Stimulated activated naive CD4-positive, alpha-beta T cell (primary cell): ENCODE measurements at places on chromosomes 13 and 19.

DNA sequence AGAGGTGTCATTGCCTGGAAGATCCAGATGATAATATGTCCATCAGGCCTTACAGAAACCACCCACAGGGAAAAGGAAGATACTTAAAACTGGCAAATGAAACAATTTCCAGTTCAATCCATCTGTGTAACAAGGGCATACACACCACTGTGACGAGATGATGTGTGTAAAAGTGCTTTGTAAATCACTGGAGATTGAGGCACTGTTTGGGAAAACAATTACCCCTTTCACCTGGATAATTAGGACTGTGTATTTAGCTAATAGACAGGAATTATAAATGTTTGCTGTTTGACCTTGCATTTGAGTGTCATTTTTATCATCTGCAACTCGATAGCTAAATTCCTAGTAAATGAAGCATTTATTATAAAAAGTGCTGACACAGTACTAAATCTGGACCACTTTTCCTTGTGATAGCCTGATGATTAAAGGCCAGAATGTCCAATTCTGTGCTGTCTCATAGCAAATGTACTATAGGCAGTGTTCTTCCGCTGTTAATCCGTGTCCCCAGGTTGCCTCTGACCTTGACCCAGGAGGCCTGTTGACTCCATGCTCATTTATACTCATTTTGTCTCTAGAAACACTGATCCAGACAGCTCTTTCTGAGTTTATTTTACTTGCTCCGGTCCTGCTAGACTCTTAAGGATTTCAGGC lies 105.8 kb downstream of the LACC1 start:
- no peak for DNase-seq

GRCh38 chr13:21690955-21691354 lies 20.1 kb downstream of the FGF9 start:
- DNase-seq: no peak

DNA sequence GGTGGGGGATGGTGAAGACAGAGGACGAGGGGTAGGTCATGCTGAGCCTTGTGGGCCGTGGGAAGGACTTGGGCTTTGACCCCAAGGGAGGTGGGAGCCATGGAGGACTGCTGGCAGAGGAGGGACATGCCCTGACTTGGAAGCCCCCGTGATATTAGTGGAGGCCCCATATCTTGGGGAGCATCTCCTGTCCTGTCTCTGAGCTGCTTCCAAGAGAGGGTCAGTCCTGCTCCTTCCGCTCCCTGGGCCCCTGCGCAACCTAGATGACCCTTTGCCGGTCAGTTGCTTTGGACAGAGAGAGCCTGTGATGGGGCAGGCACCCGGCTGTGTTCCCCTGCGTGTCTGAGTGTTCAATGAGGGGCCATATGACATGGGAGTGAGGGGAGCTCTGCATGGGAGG lies 5.2 kb downstream of the TLE6 start:
- DNase-seq: no peak

- no peak for DNase-seq
These were observed 3.0 kb downstream of the DZIP1 start for GRCh38 chr13:95641291-95642027.

GRCh38 chr13:78611040-78611439 lies 7.7 kb upstream of the POU4F1 start:
- DNase-seq: no peak

GRCh38 chr13:110103026-110103425 lies 203.9 kb downstream of the COL4A1 start:
- DNase-seq: no peak

GRCh38 chr19:4049432-4049831 lies 17.3 kb downstream of the ZBTB7A start:
- DNase-seq: no peak

GRCh38 chr13:78602561-78603239 lies 652 bp downstream of the POU4F1 start:
- DNase-seq: peak; percentile 29

DNA sequence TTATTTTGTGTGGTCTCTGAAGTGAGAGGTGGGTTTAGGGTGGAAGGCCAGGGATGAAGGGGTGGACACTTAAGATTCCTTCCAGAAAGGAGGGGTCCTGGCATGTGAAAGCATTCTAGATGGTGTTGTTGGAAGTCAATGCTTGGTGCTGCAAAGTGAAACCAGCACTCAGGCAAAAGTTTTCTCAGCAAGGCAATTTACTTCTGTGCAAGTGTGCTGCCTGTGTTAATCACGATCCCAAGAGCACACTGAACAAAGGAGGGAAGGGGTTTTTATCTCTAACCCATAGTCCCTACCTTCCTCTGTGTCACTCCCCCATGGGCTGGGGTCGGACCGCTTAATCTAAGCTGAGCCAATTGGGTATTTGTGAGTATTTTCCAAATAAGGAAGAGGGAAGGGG lies 1.3 kb downstream of the ZNF134 start:
- no peak for DNase-seq

GRCh38 chr13:94622344-94622743 lies 20.7 kb downstream of the GPR180 start:
- no peak for DNase-seq

DNA sequence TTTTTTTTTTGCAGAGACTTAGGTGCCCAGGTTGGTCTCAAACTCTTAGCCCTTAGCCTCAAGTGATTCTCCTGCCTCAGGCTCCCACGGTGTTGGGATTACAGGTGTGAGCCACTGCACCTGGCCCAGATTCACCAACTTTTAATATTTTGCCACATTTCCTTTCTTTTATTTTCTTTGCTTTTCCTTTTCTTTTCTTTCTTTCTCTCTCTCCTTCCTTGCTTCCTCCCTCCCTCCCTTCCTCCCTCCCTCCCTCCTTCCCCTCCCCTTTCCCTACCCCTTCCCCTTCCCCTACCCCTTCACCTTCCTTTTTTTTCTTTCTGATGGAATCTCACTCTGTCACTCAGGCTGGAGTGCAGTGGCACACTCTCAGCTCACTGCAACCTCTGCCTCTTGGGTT lies 35.3 kb downstream of the BICRA start:
- DNase-seq: no peak

- no peak for DNase-seq
These were observed 16.7 kb downstream of the MYCBP2 start for GRCh38 chr13:77310161-77310560.

DNA sequence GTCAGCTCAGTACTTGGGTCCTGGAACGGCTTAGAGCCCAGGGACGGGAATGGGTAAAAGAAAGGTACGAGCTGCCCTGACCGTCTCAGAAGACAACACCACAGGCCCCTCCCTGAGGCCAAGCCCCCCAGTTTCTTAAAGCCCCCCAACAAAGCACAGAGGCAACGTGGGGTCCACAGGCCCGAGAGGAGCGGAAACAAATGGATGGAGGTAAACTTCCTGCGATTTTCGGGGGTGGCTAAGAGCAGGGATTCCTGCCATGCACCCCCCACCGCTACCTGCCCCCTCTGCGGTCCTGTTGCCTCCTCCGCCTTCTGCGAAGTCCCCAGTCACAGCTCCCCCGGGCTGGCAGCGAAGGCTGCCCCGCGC lies 48.2 kb downstream of the PTPRS start:
- peak; percentile 45 for DNase-seq

GRCh38 chr13:73767191-73767741 lies 366.9 kb downstream of the KLF12 start:
- peak; percentile 1 for DNase-seq

DNA sequence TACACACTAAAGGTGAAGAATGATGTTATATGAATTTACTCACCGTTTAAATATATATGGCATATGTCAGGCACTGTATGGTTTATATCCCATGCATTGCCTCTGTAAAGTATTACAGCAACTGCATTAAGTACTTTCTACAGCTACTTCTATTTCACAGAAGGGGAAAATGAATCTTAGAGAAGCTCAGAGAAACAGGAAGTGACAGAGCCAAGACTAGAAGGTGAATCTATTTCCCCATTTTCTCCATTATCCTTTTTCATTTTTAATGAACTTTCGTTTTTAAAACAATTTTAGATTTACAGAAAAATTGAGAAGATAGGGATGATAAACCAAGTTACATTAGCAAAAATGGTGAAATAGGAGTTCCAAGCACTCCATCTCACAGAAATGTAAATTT lies 863.3 kb downstream of the UQCRFS1 start:
- DNase-seq: no peak

DNA sequence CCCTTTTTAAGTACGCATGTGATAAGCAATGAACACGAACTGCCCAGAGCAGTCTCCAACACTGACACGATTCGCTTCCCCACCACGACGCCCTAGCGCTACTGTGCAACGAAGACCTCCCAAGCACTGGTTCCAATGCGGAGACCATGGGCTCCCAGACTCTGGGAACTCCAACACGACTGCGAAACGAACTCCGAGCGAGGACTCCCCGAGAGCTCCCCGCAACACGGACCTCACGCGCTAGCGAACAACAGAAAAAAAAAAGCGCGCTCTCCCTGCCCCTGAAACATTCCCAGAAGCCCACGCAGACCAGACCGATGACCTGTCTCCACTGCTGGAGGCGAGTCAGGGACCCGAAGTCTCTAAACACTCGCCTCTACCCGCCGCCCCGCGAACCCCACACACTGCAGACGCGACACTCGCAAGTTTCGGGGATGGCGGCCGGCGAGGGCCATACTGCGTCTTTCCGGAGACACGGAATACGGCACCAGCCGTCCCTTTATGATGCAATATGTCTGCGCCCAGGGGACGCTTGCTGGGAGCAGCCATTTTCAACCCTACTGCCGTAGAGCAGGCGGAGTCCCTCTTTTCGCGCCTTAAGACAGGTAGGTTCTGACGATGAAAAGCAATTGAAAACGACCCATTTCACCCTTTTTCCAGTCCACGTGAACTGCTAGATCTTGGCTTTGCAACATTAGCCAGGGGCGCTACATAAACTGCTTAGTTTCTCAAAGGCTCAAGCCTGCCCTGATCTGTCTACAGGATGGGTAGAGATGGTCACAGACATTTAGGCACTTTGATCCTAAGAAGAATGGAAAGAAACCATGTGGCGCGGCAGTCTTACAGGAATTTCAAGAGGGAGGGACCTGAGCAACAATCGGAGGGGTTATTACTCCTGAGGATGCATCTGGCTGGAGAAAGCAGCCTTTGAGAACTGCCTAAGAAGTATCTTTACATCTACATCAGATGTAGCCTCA lies at the start of gene ZNF577:
TSS of gene ZNF577 (minus strand) at position 430 of the 977 bp plus-strand sequence. CDS start 7,569 bp downstream, outside the sequence.
- peak; percentile 64 for DNase-seq

DNA sequence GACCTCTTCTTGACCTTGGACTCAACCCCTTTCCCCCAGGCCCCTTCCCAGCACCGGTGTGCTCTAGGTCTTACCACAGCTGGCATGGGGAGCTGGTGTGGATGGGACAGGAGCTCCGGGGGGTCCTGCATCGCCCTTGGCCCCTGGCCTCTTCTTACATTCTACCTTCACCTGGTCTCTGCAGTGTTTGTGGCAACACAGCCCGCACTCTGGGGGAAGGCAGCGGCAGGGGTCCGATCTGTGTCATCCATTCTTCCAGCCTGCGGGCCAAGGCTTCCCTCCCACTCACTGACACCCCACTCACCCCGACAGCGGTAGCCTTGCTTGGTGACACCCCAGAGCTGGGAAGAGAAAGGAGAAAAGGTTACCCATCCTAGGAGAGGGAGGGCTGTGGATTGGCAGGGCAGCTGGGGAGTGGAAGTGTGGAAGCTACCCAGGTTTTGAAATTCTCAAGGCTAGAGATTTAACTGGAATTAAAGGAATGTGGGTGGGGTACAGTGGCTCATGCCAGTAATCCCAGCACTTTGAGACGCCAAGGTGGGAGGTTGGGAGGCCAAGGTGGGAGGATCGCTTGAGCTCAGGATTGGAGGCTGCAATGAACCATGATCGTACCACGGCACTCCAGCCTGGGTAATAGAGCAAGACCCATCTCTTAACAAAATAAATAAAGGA lies 8.3 kb downstream of the FAM98C start:
- no peak for DNase-seq

- no peak for DNase-seq
These were observed 32.0 kb upstream of the TUBGCP3 start for GRCh38 chr13:112619730-112620631.

GRCh38 chr19:13054626-13055212 lies 47.9 kb downstream of the LYL1 start:
- no peak for DNase-seq

DNA sequence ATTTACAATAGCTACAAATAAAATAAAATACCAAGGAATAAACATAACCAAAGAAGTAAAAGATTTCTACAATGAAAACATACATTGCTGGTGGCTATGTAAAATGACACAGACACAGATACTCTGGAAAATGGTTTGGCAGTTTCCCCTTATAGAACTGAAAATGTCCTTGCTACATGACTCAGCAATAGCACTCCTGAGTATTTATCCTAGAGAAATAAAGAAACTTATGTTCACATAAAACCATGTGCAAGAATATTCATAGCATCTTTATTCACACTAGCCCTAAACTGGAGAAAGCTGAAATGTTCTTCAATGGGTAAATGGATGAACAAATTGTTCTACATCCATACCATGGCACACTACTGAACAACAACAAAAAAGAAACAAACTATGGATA lies 100.2 kb upstream of the RFC3 start:
- DNase-seq: no peak

- peak; percentile 50 for DNase-seq
These were observed 1.2 kb upstream of the KLF16 start for GRCh38 chr19:1864480-1865171.

- DNase-seq: no peak
These were observed 25.8 kb downstream of the TNFSF9 start for GRCh38 chr19:6556480-6557195.

DNA sequence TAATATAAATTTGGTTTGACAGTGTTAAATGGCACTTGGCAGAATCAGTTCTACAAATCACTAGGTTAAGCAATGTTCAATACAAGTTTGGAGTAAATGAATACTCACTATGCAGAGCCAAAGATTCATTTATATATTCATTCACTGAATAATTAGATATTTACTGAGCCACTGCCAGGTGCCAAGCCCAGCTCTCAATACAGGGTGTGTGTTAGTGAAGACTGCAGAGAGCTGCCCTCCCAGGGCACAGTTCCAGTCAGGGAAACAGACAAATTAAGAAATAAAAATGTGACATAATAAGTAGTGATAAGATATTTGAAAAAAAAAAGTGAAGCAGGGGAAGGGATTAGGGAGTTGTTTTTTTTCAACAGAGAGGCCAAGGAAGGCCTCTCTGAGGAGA lies 411.7 kb downstream of the KCNRG start:
- DNase-seq: no peak

DNA sequence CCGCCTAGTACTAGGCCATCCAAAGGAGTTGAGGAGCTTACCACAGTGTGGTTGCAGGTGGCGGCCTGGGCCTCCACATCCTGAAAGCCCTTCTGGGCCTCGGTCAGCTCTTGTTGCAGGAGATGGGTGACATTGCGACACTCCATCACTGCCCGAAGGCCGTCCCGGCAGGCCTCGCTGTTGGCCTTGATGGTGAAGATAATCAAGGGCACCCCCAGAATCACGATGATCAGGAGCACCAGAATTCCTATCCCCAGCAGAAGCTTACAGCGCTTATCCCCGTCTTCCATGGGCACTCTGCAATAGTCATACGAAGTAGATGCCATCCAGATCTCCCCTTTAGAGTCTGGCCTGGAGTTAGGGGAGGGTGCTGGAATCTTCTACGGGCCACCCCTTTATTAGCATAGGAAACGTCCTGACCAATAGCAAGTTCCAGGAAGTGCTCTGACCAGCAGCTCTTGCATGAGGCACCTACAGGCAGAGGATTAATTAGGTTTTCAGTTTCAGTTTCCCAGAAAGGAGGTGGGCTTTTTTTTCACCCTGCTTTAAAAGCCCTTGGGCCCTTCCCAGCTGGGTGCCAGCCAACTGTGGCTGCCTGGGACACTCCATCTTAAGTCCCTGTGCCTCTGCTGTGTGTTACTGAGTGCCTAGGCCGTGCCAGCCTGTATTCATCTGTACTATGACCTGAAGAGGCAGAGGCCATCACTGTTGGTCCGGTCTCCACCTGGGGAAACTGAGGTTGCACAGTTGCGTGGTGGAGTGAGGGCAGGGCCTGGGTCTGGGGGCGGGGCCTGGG lies at the start of gene BST2:
TSS of gene BST2 (minus strand) at position 381 of the 796 bp plus-strand sequence. CDS start at position 326, 55 bp downstream.
- DNase-seq: peak; percentile 19
